Astrocyte of the spinal cord (primary cell): ENCODE measurements at places on chromosomes 1 and 21.
A peak's percentile ranks its signal among the peaks of the same experiment; 100 is the strongest.

- peak; percentile 45 for DNase-seq
Observed at GRCh38 chr1:190001187-190001586, 476.5 kb downstream of the BRINP3 start.

- DNase-seq = no peak
Observed at GRCh38 chr1:194103516-194104246, 917.3 kb upstream of the B3GALT2 start.

- DNase-seq = no peak
Observed at GRCh38 chr1:23908453-23909341, 4.5 kb downstream of the CNR2 start.

- no peak for DNase-seq
Observed at GRCh38 chr1:111719135-111719534, 20.1 kb downstream of the INKA2 start.

DNA sequence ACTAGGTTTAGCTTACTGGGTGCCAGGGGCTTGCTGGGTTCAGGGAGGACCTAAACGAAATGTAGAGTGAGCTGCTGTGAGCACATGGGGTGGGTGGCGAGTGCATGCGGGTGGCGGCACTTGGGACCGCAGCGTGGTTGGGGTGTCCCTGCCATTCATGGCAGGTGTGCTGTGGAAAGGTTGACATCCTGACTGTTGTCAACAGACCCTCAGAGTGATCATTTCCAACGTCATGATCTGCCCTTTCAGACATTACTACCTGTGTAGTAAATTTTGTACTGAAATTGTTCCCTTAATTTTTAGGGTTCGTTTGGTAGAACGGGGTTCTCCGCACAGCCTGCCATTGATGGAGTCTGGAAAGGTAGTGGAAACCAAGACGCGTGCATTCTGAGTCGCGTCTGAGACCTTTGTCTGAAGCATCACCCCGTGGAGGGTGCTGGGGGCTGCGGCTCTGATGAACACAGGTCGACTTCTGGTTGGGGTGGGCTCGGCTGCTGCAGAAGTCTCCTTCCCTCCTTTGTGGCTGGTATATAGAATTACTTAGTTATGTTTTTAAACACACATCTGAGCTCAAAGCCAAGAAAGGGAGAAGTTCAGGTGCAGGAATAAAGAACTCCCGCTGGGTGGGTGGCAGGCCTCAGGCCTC is 43.3 kb downstream of the S100B start:
- no peak for DNase-seq

DNA sequence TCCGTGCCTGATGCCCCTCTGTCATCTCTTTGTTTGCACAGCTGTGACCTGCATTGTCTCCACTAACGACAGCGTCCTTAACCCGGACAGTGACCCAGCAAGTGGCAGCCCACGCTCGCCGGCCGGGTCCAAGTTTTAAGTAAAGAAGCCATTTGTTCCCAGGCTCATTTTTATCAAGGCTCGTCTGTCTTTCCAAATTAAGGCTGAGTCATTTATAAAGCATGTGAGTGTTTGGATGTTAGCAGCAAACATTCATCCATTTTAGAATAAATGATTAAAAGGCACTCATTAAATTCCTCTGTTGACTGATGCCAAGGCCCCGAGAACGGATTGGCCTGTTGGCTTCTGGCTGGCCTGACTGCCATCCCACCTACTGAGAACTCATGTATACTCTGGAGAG is 514.5 kb downstream of the NPHP4 start:
- DNase-seq = no peak

GRCh38 chr1:66764994-66765578 is 12.8 kb downstream of the DYNLT5 start:
- DNase-seq = peak; percentile 67

DNA sequence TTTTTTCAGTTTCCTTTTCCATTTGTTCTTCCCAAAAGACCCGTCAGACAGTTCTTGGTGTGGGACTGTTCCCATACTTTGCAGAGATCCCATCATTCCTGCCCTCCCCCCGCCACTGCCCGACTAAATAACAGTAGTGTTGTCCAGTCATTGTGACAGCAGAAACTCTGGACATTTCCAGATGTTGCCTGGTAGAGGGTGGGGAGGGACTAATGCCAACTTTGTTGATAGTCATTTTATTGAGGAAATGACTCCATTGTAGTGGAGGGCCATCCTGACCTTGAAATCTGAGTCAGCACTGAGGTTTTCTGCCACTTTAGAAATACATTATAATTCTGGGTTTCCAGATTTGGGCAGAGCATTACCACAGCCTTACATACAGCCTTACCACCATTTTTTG is 85.4 kb downstream of the CEP350 start:
- DNase-seq = peak; percentile 63

GRCh38 chr1:207034208-207034607 is 1.7 kb upstream of the C1orf116 start:
- DNase-seq = no peak

DNA sequence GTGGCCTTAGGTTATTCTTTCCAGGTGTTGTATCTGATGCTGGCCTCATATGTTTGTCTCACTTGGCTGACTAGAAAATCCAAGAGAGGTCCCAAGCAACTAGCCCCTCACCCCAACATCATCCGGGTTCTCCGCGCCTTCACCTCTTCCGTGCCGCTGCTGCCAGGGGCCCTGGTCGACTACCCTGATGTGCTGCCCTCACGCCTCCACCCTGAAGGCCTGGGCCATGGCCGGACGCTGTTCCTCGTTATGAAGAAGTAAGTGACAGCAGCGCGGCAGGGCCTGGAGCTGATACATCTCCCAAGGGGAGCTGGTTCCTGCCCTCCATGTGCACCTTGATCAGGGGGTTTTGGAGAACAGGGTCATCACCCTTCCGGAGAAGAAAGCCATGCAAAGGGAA is 11.2 kb downstream of the PINK1 start:
- no peak for DNase-seq

GRCh38 chr1:13517193-13517812 is 3.5 kb upstream of the LRRC38 start:
- DNase-seq = no peak

DNA sequence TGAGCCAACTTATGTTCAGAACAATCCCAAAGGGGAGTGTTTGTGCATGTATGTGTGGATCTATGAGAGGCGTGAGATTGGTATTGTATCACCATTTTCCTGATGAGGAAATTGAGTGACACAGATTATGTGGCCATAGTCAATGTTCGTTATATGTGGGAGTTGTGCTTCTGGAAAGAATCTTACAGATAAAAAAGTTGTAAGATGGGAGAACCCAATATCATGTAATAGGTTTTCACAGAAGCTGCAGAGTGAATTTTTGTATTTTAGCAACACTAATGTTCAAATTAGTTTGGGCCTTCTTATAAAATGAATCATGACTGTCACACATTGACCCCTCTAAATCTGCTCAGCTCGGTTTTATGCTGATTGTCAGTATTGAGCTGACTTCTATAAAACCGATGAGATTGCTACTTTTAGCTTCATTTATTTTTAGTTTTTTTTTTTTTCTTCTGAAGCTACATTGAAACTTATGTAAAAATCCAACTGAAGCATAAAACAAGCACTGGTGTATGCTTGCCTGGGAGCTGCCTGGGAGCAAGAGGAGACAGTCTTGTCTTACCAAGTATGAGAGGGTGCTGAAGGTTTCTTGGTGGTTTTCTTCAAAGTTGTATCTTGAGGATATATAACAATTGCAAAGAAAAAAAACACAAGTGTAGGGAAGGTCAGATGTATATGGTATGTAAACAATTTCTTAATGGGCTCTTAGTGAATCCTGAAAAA is 4.1 kb downstream of the RWDD3 start:
- no peak for DNase-seq

DNA sequence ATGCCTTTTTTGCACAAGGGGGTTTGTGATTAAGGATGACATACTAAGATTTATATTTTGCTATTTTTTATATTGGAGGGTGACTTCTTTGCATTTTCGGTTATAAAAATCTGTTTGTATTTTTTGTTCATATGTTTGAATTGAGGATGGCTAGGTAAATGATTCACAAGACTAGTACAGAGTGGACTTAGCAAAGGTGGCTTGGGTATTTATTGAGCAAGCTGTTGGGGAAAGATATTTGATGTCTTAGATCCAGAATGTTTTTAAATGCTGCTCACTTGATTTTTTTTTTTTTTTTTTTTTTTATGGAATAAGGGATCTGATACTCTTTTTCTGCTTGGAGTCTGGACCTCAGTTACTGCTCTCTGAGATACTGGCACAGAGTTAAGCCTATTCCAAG is 100.6 kb downstream of the DNM3 start:
- DNase-seq = no peak

GRCh38 chr1:95308276-95309030 is 74.4 kb downstream of the RWDD3 start:
- no peak for DNase-seq

GRCh38 chr1:196324345-196324744 is 283.9 kb downstream of the KCNT2 start:
- peak; percentile 7 for DNase-seq

DNA sequence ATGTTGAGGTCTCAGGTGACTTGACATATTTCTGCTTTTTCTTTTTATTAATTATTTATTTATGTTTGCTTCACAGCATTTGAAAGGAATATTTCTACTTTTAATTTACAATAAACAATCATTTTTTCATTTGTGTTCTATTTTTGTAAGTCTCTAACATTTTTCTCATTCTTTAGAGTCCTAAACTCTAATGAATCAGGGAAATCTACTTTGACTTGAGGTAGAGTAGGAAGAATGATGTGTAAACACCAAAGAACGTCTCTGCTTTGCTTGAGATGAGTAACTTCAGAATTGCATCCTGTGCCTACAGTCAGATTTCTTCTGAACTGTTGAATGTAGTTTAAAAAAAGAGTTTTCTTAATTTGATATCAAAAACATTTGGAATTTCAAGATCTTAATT is 65.2 kb downstream of the CNST start:
- peak; percentile 59 for DNase-seq

DNA sequence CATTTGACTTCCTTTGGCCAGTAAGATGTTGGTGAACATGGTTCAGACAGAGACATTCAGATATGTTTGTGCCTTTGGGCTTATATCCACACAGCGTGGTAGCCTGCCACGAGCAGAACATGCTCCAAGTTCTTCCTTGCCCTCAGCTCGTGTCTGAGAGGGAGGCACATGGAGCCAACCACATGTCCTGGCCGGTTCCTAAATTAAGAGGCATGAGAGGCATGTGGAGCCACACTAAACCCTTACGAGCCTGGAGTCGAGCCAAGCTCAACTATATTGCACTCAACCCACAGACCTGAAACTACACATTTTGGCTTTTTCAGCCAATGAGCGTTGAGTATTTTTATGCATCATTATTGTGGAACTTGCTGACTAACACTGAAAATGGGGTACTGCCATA is 133.7 kb upstream of the KCNK1 start:
- no peak for DNase-seq

- DNase-seq = peak; percentile 78
Observed at GRCh38 chr1:164780863-164781262, 221.9 kb downstream of the PBX1 start.

GRCh38 chr1:31155216-31155806 is 84.4 kb downstream of the NKAIN1 start:
- DNase-seq = peak; percentile 54

DNA sequence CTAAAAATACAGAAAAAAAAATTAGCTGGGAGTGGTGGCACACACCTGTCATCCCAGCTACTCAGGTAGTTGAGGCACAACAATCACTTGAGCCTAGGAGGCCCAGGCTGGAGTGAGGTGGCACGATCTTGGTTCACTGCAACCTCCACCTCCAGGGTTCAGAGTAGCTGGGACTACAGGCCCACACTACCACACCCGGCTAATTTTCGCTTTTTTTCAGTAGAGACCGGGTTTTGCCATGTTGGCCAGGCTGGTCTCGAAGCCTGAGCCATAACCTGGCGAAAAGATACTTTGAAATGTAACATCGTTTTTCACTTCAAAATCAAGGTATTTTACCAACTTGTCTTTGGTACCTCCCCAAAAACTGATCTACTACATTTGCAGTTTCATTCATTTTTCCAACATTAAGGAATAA is 6.1 kb downstream of the GAS5 start:
- no peak for DNase-seq

- no peak for DNase-seq
Observed at GRCh38 chr21:42587036-42587435, 66.4 kb upstream of the PDE9A start.

- no peak for DNase-seq
Observed at GRCh38 chr1:220385158-220385557, 112.9 kb upstream of the RAB3GAP2 start.

DNA sequence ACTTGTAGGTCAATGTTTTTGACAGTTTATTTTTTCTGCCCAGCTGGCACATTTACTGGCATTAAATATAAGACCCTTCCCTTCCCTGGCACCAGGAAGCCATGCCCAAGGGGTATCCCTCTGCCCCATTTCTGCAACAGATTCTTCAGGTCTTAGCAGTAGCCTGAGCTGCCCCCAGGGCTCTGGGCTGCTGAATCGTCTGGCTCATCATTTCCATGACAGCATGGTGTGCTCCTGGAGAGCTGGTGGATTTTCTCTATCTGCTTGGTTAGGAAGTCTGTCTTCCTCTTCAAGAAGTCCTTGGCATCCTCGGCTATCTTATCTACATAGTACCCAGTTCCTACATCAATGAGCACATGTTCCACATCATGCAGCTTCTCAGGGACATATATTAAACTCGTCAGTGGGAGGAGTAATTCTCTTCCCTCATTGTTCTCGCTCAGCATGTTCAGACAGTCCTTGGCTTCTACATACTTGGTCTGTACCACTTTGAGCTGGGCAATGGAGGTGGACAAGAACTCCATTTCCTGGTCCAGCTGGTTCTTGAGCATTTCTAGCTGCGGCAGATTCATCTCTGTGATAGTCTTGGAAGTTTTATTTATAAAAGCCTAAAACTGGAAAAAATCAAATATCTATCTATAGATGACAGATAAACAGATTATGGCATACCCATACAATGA is 23.5 kb downstream of the MIA3 start:
- DNase-seq = no peak

DNA sequence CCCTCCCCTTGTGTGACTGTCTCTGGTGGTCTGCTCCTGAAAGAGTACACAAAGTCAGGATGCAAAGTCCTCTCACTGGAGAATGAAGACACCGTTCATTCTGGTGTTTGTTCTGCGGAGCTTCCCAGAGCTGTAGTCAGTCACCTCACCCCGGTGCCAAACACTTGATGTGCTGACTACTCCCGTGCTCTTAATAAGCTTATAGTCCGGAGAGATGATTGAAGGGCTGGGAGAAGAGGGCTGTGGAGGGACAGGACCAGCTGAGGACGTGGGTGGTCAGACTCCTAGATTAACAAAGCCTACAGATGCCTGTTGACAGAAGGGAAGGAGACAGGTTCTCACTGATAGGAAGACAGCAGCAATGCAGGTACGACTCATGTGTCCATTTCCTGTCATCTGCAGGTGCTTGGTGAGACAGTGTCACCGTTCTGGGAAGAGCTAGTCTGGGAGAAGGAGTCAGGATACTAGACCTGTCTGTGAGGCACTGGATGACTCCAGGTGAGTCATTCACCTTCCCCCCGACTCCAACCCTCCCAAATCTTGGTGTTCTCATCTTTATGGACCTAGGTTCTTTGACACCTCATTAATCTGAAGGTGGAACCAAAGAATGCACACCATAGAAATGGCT is 40.4 kb upstream of the LRRN2 start:
- DNase-seq = no peak

- no peak for DNase-seq
Observed at GRCh38 chr1:154578058-154578418, 10.5 kb downstream of the CHRNB2 start.
